ENCODE measurements at places on chromosomes 7 and 10. TPM values are rescaled to one million over a fixed set of nuclear protein-coding genes. Genes with fewer than 3 reads are reported as not detected.
A peak's percentile ranks its signal among the peaks of the same experiment; 100 is the strongest.

DNA sequence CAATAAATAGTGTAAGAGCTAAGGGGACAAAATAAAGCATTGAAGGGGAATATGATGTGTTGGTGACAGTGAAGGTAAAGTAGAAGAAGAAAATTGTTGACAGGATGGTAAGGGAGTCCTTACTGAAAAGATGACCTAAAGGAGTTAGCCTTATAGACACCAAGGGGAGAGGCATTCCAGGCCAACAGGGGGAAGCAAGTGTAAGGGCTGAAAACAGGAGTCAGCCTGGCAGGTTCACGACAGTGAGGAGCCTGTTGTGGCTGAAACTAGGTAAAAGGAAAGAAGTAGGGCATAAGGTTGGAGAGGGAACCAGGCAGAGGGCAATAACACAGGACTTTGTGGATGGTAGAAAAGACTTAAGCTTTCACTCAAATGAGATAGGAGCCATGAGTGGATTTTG is 34.0 kb downstream of the PNLIPRP3 start:
- no peaks in the 10 kb centered on the region for H3K36me3 ChIP-seq
- no peak for DNase-seq
- no peaks in the 10 kb centered on the region for H3K27me3 ChIP-seq
- no peak overlapping the region for H3K27ac ChIP-seq

SPDYE5 gene
- not detected for total RNA-seq

DNA sequence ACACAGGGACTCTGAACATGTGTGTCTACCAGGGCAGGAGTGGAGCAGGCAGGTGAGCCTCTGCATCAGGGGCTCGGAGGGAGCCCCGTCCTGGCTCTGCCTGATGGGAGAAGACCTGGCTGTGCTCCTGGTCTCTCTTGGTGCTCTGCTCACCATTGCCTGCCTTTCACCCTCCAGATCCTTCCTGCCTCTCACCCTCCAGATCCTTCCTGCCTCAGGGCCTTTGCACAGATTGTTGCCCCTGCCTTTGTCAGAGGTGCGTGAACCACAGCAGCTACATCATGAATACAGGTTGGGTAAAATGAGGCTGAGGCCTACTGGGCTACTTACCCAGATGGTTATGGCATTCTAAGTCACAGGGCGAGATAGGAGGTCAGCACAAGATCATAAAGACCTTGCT is 16.6 kb downstream of the COL26A1 start:
- DNase-seq = no peak
- no peaks in the 10 kb centered on the region for H3K36me3 ChIP-seq
- H3K27ac ChIP-seq = no peak overlapping the region
- H3K4me1 ChIP-seq = no peaks in the 10 kb centered on the region

DNA sequence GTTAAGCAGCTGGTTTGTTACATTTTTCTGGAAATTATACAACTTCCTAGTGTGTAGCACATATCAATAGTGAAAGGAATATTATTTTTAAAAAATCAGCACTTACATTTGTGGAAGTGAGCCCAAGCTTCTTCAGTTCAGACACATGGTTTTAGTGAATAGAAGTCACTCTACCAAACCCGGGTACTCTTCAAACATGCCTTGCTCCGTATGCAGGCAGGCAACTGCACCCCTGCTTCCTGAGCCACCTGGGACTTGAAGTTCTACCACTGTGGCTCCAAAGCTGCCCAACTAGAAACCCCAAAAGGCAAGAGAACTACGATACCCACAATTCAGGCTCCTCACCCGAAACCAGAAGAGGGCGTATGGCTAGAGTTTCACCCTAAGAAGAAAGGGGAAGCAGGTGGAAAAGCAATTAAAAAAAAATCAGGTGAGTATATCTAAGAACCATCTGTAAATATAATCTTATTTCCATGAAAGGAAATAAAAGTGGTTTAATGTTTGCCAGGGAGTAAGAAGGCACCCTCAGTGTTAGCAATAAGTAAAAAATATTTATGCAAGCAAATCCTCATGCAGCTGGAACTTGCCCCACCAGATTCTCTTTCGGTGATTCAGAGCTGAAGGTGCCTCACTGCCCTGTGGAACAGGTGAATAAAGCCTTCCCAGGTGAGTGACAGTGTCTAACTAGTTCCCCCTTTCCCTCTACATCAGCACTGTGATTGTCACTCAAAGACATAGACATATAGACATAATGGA is at the start of gene MACC1:
Gene MACC1, minus strand, starts transcription at position 192 of the 756 bp plus-strand sequence. CDS start 55,522 bp downstream, outside the sequence.
- peak within 1 kb of the TSS; percentile 75 for H3K27ac ChIP-seq
- H3K27me3 ChIP-seq = no peaks in the 10 kb centered on the region
- no peaks in the 10 kb centered on the region for H3K36me3 ChIP-seq
- H3K4me1 ChIP-seq = peaks cover 10% of the 10 kb centered on the region
- peak within 1 kb of the TSS; percentile 24 for H3K4me3 ChIP-seq
- DNase-seq = peak; percentile 90

- no peak for DNase-seq
- no peak overlapping the region for H3K27ac ChIP-seq
- H3K4me1 ChIP-seq = no peaks in the 10 kb centered on the region
- no peak overlapping the region for H3K4me3 ChIP-seq
- H3K27me3 ChIP-seq = no peaks in the 10 kb centered on the region
- no peaks in the 10 kb centered on the region for H3K36me3 ChIP-seq
Measured at GRCh38 chr10:132175907-132176581, 10.7 kb upstream of the DPYSL4 start.

GRCh38 chr7:30915005-30915601 is 3.5 kb downstream of the AQP1 start:
- peak overlapping the region; percentile 70 for H3K4me3 ChIP-seq
- no peaks in the 10 kb centered on the region for H3K27me3 ChIP-seq
- DNase-seq = no peak
- H3K36me3 ChIP-seq = peaks cover 2% of the 10 kb centered on the region
- H3K4me1 ChIP-seq = peaks cover 74% of the 10 kb centered on the region

ELN gene
- 246 TPM for total RNA-seq

LIPM gene
- total RNA-seq = not detected

LRRC72 gene
- not detected for total RNA-seq

GRCh38 chr7:72476608-72477305 is 64.6 kb upstream of the CALN1 start:
- no peak overlapping the region for H3K4me3 ChIP-seq
- no peak overlapping the region for H3K27ac ChIP-seq
- no peaks in the 10 kb centered on the region for H3K4me1 ChIP-seq
- H3K27me3 ChIP-seq = no peaks in the 10 kb centered on the region
- H3K36me3 ChIP-seq = no peaks in the 10 kb centered on the region

TDRD1 gene
- 0.10 TPM for total RNA-seq

LRRC18 gene
- 2.2 TPM for total RNA-seq

- no peaks in the 10 kb centered on the region for H3K36me3 ChIP-seq
- H3K4me1 ChIP-seq = peaks cover 21% of the 10 kb centered on the region
- no peaks in the 10 kb centered on the region for H3K27me3 ChIP-seq
- H3K4me3 ChIP-seq = no peak overlapping the region
- no peak overlapping the region for H3K27ac ChIP-seq
Measured at GRCh38 chr10:49177391-49178355, 10.5 kb downstream of the TMEM273 start.

VAX1 gene
- total RNA-seq = not detected

HOXA1 gene
- total RNA-seq = not detected

GRCh38 chr7:48244864-48245271 is 73.6 kb downstream of the ABCA13 start:
- no peak overlapping the region for H3K27ac ChIP-seq
- no peak for DNase-seq

DNA sequence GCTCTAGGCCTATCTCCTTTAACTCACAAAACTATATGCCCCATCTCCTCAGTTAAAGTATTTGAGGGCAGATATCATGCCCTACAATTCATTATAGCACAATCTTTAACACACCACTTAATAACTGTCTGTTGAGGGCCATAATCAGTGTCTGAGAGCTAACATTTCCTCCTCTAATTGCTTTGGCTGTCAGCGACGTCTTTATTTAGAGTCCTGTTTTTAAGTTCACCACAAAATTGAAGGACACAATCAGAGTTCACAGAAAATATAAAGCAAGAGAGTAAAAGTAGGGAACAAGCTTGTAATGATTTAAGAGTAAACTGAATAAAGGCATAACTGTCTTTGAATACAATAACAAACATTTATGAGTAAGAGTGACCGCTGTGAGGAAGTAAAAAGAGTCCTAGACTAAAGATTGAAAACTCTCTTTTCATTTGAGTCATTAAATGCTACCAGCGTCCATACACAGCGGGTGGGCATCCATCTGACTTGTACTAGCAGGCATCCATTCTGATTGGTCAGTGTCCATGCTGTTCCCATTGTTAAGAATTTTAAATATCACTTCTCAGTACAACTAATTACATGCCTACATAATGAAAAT is 38.4 kb upstream of the ABCB4 start:
- no peak overlapping the region for H3K27ac ChIP-seq
- no peaks in the 10 kb centered on the region for H3K4me1 ChIP-seq

DNA sequence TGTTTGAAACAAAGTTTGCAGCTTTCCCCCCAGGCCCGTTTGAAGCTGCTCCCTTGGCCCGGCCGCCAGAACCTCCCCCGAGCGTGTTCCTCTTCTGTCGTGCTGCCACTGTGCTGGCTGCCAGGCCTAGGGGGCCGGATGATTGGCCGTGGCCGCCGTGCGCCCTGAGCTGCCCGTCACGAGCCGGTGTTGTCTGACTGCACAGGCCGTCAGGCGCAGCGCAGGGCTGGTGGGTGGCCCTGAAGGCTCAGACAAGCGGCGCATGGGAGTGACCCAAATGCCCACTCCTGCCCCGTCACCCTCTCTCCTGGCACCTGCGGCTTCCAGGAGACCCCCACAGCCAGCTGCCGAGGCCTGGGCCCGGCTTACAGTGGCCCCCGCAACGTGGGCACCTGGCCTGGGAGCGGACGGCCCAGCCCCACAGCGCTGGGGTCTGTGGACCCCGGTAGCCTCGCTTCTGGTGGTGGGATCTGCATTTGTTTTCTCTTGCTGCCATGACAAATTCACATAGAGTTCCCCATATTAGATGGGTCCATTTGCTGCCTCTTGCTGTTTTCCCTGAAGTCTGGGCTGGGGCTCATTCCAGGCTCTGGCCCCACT is 13.1 kb downstream of the JAKMIP3 start:
- H3K36me3 ChIP-seq = no peaks in the 10 kb centered on the region
- peak; percentile 15 for DNase-seq
- no peaks in the 10 kb centered on the region for H3K4me1 ChIP-seq

PON1 gene
- not detected for total RNA-seq

NRCAM gene
- 7.2 TPM for total RNA-seq

- DNase-seq = no peak
- H3K27ac ChIP-seq = no peak overlapping the region
- H3K36me3 ChIP-seq = no peaks in the 10 kb centered on the region
- no peaks in the 10 kb centered on the region for H3K27me3 ChIP-seq
- H3K4me1 ChIP-seq = peaks cover 12% of the 10 kb centered on the region
Measured at GRCh38 chr10:102639537-102639936, 4.7 kb upstream of the TRIM8 start.

GRCh38 chr10:69506487-69506833 is 55.2 kb downstream of the TSPAN15 start:
- H3K36me3 ChIP-seq = no peaks in the 10 kb centered on the region
- no peaks in the 10 kb centered on the region for H3K27me3 ChIP-seq
- H3K4me3 ChIP-seq = no peak overlapping the region

- H3K27me3 ChIP-seq = no peaks in the 10 kb centered on the region
- no peak for DNase-seq
- no peaks in the 10 kb centered on the region for H3K36me3 ChIP-seq
- H3K27ac ChIP-seq = no peak overlapping the region
- H3K4me3 ChIP-seq = no peak overlapping the region
Measured at GRCh38 chr10:102959360-102959759, 41.3 kb downstream of the CNNM2 start.
